ENCODE measurements at places on chromosomes 16 and 17.

GRCh38 chr16:71631776-71632175 is 5.8 kb downstream of the MARVELD3 start:
- DNase-seq, result no peak

DNA sequence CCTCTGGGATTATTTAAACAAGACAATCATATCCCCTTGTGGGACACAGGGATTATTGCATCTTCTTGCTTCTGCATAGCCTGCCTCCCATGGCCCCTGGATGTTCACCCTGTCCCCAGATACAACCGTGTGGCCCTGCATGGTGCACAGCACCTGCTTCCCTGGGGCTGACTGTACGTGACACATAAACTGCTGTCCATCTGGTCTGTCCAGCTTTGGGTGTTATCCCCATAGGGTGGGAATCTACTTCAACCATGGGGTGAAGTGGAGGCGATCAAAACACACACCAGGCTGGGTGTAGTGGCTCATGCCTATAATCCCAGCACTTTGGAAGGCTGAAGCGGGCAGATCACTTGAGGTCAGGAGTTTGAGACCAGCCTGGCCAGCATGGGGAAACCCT is 138.8 kb downstream of the XYLT1 start:
- DNase-seq, result no peak

DNA sequence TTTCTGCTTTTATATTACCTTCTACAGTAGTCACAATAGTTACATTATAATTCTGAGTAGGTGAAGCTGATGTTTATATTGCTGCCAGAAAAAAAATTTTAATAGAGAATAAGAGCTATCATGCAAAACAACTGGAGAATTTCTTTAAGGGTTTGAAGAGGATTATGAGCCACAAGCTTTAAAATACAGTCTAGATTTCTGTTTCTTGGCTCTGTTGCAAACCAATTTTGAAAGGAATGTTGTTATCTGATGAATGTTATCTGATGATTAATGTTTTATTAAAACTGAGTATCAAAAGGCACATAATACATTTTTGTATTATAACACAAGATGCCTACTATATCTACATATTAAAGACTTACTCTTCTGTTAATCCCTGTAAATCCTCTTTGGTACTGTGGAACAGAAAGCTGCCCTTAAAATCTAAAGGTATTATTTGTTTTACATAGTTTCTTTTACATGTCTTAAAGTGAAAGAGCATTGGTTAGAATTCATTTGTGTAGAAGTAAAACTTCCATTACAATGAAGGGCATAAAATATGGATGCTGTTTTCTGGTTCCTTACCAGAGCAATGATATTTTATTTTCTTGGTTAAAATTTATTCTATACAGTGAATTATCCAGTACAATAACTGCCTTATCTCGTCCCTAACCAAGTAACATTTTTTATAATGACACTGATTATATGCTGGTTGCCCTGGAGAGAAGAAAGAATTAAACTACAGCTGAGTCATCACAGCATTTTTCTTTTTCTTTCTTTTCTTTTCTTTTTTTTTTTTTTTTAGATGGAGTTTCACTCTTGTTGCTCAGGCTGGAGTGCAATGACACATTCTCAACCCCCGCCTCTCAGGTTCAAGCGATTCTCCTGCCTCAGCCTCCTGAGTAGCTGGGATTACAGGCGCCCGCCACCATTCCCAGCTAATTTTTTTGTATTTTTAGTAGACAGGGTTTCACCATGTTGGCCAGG is 205.7 kb downstream of the TANC2 start:
- DNase-seq, result no peak

GRCh38 chr17:80426671-80427326 is 11.8 kb downstream of the ENDOV start:
- DNase-seq, result peak; percentile 48

- no peak for DNase-seq
These were observed 228.8 kb upstream of the AXIN2 start for GRCh38 chr17:65790241-65790640.

DNA sequence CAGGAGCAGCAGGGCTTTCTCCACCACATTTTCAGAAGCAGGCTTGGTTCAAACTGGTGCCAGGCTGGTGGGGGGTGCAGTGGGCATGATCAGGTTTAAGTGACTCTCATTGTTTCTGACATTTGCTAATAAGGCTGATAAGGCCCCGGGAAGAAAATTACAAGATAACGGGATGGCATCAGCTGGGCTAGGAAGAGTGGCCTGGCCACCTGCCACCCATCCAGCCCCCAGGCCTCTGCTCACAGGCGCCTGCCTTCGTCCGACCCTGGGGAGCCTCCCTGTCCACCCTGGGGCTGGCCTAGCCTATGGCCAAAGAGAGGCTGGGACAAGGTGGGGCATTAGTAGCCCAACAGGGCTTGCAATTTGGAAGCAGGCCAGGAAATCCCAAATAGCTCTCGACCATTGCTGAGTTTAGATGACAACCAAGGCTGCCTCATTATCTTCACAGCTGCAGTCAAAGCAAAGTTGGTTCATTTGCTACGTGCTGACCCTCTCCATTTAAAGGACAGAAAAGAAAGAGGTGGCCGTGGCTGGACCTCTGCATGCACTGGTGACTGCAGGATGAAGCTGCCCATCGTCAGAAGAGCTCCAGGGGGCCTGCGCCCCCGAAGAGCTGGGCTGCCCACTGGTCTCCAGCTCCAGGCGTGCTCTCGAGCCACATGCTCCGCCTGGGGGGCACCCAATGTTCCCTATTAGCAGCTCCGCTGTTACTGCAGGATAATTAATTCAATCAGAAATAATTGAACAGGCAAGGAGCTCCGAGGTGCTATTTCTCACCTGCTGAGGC is 44.9 kb downstream of the PEMT start:
- DNase-seq, result no peak

DNA sequence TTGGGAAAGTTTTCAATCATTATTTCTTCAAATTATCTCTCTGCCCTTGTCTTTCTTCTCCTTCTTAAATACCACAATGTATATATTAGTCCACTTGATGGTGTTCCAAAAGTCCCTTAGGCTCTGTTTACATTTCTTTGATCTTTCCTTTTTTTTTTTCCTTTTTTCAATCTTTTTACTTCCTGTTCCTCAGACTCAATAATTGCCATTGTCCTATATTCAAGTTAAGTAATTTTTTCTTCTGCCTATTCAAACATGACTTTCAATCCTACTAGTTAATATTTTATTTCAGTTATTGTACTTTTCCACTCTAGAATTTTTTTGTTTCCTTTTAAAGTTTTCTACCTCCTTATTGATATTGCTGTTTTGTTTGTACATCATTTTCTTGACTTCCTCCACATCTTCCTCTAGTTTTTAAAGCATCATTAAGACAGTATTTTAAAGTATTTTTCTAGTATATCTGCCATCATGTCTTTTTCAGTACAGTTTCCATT is 15.8 kb upstream of the UQCRC2 start:
- DNase-seq, result no peak
